ENCODE measurements at places on chromosomes 6 and 20.

GRCh38 chr6:169070506-169071176, 183.0 kb downstream of the THBS2 start:
- DNase-seq, result no peak

DNA sequence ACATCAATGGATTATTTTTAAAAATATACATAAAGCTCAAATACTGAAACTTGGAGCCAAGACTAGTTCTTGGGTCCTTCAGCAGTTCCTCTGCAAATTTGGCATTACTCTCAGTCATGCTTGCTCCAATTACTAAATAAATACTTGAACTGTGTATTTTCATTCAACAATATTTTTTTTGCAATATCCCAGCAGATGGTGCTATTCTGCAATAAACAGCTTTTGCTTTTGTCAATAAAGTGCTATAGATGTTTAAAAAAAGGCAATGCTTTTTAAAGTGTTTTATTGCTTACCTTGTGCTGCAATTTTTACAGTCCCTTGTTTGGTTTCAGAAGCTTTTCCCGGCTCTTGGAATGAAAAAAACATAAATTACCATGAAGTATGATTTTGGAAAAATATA, 243.4 kb downstream of the TRDN start:
- no peak for DNase-seq

DNA sequence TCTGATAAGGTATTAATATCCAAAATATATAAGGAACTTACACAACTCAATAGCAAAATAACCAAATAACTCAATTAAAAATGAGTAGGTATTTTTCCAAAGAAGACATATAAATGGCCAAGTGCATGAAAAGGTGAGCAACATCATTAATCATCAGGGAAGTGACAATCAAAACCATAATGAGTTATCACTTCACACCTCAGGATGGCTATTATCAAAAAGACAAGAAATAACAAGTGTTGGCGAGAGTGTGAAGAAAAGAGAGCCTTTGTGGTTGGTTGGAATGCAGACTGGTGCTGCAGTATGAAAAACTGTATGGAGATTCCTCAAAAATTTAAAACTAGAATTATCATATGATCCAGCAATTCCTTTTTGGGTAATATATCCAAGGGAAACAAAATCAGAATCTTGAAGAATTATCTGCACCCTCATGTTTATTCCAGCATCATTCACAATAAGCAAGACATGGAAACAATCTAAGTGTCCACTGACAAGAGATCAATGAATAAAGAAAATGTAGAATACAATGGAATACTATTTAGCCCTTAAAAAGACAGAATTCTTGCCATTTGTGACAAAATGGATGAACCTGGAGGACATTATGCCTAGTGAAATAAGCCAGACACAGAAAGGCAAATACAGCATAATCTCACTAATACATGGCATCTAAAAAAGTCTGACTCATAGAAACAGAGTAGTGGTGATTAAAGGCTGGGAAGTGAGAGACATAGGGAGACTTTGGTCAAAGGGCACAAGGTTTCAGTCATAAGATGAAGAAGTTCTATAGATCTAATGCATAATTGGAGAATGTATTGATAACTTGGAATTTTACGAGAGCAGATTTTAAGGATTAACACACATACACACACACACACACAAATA, 175.6 kb downstream of the FOXA2 start:
- DNase-seq, result no peak

GRCh38 chr6:163750431-163751031, 336.0 kb downstream of the QKI start:
- DNase-seq, result no peak

DNA sequence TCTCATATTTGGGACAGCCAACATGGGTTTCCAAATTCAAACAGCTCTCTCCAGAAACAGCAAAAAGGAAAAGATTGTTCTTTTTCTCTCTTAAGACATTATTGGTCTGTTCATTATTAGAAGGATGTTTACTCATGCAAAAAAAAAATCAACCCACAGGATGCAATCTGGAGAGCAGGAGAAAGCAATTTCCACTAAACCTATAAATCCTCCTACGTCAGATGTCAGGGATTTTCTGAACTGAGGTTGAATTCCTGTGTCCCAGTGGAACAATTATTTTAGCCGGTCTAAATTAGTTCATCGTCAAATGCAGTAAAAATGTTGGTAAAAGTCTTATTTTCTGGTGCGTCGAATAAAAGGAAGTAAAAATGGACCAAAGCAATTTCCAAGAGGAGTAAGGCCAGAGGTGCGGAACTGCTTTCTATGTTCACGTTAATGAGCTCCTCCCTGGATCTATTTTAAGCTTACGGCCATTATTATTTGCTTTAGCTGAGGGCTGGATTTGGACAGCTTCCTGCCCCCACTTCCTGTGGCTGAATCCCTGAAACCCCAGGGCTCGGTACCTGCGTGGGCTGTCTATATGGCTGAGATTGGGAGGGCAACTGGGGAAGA, at the start of gene GABRR1:
Gene GABRR1 (minus strand): TSS at position 60 of the 612 bp plus-strand sequence. CDS start 36 bp downstream, at position 24.
- no peak for DNase-seq

DNA sequence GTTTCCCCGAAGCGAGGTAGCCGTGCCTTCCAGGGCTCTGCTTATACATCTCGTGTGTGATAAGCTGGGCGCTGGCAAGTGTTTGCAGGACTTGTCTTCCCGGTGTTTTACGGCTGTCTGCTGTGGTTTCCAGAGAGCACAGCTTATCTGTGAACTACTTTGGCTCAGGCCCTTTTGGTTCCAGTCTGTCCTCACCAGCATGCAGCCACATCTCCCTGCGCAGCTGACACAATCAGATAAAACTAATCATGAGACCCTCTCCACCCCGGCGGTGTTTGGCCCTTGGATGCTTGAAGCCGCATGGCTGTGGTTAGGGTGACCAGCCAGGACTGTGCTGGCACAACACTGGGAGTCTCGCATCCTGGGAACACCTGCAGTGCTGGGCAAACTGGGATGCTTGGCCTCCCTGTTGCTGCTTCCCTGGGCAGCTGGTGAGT, 241.8 kb upstream of the FOXQ1 start:
- DNase-seq, result no peak

DNA sequence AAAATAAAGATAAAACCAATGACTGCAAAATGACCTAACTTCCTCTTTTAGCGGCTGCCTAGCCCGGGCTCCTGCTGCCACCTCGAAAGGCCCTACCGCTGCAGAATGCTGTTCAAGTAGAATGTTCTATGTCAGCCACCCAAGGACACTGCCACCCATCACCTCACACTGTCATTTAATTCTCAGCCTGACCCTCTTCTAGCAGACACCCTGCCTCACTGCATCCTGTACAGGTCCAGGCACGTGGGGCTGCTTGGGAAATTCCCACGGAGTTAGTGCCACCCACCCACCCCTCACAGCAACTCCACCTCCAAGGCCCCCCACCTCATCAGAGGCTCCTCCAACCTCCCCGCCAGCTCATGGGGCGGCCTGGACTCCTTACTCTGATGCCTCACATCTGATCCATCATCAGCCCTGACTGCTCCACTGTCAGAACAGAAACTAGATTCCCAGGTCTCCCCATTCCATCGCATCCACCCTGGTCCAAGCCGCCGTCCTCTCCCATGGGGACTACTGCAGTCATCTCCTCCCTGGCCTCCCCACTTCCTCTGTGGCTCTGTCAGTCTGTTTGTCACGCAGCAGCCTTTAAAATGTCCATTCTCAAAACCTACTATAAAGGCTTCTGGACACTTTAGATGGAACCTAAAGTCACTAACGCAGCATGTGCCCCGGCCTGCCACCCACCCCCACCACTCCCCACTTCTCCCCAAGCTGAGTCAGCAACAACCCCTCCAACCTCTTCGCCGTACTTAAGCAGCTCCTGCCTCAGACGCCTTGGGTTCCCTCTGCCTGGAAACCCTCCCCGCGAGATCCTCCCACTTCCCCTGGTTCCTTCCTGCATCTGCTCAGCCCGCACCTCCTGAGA, 17.0 kb downstream of the NFATC2 start:
- no peak for DNase-seq

- no peak for DNase-seq
Observed at GRCh38 chr6:74651948-74652842, 553.7 kb downstream of the COL12A1 start.

DNA sequence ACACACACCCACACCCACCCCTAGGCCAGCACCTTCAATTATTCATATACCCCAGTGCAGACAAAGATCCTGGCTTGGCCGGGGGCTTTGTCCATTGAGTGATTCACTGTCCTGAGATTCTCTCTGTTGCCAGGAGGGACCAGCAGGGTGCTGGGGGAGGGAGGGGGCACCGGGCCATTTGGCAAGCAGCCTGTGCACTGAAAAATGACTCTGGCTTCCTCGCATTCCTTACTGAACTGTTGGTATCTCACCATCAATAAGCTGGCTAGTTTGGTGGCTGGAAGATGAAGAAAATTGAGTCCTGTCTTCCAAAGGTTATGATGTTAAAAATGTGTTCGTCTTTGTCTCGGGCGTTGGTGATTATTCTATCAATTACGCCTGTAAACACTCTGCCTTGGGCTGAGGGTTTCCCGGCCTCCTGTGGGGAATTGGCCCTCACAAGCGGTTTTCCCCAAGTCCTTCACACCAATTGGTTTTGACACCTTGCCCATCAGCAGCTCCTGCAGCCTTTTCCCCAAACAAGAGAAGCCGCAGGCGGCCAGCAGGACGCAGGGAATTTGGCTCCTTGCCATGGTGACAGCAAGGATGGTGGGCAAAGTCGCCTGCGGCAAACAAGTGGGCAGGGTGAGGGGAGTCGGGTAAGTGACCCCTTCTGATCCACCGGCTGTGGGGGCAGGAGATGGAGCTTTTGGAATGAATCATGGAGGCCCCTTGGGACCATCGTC, 4.9 kb downstream of the VSTM2L start:
- DNase-seq, result no peak

GRCh38 chr6:2369606-2370005, 124.2 kb upstream of the GMDS start:
- no peak for DNase-seq

DNA sequence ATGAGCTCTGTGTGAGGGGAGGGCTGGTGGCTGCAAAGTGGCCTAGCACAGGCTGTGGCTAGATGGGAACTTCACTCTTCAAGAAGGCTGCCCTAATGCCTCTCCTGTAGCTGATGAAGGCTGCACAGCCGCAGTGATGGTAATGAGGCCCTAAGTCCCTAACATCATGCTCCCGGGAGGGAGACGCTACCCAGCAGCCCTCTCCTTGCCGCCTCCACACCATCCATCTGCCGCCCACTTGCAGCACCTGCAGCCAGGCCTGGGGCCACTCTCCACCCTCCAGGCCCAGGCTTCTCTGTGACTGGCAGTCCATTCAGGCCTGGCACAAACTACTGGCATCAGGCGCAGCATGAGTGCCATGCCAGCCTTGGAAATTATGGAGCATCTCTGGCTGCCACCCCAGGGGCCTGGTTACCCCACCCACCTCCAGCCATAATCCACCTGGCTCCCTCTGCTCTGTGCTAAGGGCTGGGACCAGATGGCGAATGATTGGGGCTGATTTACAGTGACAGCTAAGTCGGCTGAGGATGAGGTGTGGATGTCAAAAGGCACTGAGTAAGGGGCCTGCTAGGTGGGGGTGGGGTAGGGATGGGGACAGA, 284.2 kb downstream of the LRFN2 start:
- no peak for DNase-seq

- no peak for DNase-seq
Observed at GRCh38 chr6:111087871-111088667, 766 bp downstream of the SLC16A10 start.

- no peak for DNase-seq
Observed at GRCh38 chr6:109383438-109383940, 1.2 kb upstream of the CD164 start.

DNA sequence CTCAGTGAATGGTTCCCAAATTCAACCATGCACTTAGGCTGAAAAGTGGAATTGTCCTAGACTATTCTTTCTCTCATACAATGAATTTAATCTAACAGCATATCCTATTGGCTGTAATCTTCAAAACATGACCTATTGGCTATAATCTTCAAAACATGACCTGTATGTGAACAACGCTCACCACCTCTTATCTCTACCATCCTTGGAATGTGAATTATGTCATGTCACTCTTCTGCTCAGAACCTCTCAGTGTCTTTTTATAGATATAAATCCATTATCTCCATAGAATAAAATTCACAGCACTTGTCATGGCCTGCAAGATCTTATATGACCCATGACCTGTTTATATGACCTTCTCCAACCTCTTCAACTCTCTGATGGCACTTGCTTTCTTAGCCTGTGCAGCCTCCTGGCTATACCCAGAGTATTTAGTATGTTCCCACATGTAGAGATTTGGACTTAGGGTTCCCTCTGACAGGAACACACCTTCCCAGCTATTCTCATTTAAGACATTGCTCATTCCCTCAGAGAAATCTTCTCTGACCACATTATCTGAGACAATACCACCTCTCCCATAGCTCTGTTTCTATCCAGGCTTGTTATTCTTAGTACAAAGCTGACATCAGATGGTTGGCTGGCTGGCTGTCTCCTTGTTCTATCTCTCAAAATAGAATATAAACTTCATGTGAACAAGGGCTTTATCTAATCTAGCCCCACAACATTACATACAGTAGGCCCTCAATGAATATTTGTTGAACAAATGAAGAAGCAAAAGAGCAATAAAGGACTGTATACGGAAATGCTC, 275.0 kb upstream of the PREP start:
- DNase-seq, result no peak

DNA sequence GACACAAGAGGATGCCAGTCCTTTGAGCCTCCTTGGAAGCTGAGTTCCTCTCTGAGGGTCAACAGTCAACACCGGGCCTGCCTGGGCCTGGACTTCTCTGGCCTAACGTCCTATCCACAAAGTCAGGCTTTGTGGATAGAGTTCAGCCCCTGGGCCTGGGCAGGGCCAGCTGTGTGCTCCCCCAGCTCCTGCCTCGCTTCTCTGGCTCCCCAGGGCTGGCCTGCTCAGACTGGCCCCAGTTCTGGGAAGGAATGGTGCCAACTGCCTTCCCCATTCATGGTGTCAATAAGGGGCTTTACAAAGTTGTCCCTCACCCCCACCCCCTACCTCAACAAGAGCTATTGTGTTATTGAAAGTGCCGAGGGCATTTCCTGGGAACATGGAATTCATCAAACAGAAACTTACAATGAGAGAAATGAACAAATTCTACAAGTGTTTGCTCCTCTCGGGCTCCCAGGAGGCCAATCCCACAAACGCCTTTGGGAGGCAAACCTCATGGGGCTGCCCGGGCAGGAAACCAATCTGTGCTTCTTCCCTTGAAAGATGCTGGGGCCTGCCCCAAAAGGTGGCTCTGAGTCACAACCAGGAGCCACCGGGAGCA, 26.5 kb upstream of the PPP1R14C start:
- no peak for DNase-seq

DNA sequence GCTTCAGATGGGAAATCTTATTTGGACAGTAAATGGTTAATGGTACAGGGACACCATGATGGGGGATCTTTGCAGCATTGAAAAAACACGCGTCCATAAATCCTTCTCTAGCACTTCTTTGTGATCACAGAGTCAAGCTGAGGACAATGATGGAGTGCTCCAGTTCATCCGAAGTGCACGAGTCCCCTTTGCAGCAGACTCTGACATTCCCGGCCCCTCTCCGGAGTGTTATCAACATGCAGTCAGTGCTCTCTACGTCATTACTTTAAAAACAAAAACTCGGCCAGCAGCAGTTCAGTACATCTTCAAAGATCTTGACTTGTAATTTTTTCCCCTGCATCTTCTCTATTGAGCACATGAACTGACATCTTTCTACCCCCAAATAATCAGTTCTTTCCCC, 185.5 kb upstream of the AKAP12 start:
- DNase-seq, result no peak

GRCh38 chr6:42339991-42340401, 111.7 kb downstream of the TRERF1 start:
- DNase-seq, result no peak
